ENCODE measurements at places on chromosomes 16 and 17.

- peak; percentile 64 for DNase-seq
Measured at GRCh38 chr16:46629331-46630219, 8.4 kb upstream of the SHCBP1 start.

DNA sequence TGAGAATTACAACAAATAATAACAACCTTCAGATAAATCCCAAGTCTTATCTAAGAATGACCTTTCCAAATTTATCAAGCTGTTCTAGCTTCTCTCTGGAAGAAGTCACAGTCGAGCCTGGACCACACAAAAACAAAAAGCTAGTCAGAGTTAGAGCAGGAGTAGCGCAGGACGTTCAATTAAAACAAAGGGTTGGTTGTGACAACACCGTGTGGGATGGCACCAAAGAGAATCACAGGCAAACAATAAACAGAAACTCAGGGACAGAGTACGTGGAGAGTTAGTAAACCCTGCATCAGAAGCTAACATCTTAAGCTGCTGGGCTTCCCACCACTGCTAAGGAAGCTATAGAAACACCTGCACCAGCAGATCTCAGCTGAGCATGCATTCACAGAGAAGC, 23.8 kb downstream of the ARHGAP17 start:
- DNase-seq, result no peak

GRCh38 chr16:85168732-85169256, 56.5 kb upstream of the CIBAR2 start:
- peak; percentile 90 for DNase-seq

GRCh38 chr16:22614271-22614947, 103.7 kb downstream of the NPIPB5 start:
- DNase-seq, result peak; percentile 77

DNA sequence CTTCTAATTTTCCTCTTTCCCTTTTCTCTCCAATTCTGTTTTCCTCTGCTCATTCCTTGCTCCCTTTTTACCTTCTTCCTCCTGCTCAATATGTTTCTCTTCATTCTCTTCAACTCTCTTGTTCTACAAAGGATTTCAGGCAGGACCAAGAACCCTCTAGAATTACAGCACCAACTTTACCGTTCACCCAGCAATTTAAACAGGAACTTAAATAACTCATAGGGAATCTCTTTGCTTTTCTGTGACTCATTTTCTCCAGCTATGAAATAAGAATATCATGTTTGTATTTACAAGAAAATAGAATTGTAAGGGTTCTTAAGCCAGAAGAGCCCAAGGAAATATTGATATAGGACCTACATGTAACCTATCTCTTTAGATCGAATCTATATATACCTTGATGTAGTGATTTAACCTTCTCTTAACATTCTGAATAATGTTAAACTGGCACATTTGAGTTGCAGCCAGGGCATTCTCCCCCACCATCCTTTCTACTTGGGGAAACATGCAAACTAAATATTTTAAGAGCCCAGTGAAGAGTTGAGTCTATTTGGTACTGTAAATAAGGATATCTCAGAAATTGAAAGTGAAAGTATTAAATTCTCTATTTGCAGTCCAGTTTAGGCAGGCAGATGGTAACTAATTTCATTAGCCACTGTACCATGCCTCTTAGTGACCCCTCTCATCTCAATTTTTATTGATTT, 137.0 kb downstream of the ANKFN1 start:
- no peak for DNase-seq

GRCh38 chr16:75062976-75063346, 53.6 kb downstream of the LDHD start:
- no peak for DNase-seq

GRCh38 chr16:30457256-30457655, 11.6 kb upstream of the SEPHS2 start:
- DNase-seq, result no peak

DNA sequence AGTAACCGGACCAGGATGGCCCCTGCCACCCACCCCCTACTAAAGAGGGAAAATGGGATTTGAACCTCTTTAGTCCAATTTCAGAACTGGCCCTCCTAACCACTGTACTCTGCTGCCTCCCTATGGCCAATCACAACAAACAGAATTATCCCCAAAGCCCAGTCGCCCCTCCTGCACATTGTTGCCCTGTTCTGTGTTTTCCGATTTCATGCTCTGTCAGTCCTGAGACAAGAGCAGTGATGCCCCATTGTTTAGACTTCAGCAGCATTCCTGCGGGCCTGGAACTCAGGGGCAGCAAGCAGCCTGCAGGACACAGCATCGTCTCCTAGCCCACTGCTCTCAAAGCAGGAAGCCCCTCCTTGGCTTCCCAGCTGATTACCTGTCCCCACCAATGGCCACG, 20.5 kb upstream of the KLHL11 start:
- no peak for DNase-seq

DNA sequence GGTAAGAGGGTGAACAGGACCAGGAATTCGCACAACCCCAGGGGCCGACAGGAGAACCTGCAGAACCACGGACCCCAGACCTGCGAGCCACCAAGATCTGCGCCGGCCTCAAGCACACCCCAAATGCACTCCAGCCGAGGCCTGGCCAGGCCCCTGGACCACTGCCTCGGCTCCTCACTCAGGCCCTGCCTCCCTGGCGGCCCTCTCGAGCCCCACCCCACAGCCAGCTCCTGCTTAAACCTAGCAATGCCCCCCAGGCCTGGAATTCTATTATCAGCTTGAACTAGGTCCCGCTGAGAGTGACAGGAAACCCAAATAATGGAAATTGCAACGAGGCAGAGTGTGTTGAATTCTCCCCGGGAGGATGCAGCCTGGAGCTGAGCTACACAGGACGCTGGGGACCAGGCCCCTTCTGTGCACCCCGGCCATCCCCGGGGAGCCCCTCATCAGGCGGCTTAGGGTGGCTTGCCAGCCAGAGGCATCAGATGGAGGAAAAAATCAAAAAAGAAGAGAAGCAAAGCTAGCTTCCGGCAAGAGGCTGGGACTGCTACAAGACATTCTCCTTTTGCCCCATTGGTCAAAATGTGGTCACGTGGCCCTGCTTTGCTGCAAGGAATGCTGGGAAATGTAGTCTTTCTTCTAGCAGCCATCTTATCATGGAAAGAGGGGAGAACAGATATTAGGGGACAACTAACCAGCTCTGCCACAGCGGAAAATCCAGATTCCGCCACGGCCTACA, 2.4 kb upstream of the ENPP7 start:
- peak; percentile 93 for DNase-seq

DNA sequence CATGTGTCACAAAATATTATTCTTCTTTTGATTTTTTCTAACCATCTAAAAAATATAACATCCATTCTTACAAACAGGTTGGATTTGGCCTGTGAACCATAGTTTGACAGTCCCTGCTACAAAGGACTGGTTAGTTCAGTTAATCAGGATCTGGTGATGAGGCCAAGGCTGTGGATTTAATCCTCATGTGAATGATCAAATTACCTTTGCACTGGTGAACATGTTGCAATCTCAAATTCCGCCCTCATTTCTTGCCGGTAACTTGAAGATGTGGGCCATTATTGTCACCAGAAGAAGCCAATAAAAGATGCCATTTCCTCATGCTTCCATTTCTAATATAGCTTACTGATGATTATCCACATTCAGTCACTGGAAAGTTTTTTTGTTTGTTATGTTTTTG, 35.3 kb upstream of the YPEL2 start:
- no peak for DNase-seq

GRCh38 chr17:17757956-17758845, 76.9 kb downstream of the RAI1 start:
- DNase-seq, result no peak

DNA sequence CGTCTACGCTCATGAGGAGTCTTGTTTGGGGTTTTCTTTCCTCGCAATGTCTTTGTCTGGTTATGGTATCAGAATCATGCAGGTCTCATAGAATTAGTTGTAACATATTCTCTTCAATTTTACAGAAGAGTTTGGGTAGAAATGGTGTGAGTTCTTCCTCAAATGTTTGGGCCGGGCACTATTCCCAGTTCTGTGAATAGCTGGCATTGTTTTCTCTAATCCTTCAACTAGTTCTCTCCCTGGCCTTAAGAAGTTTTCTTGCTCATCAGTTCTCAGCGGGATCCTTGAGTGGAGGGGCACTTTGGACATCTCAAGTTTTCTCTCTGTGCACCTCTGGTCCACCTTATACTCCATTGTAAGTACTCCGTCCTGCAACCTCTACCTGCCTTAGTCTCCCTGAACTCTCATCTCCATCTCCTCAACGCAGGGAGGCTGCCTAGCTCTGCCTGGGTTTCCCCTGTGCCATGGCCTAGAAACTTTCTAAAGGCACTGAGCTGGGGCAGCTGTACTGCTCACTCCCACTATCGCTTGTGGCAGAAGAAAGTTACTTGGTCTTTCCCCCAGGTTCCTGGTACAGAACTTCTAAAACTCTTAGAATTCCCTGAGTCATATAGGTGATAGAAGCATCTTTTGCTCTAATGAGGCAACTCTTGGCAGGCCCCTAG, 16.9 kb downstream of the NSMCE1 start:
- DNase-seq, result no peak

DNA sequence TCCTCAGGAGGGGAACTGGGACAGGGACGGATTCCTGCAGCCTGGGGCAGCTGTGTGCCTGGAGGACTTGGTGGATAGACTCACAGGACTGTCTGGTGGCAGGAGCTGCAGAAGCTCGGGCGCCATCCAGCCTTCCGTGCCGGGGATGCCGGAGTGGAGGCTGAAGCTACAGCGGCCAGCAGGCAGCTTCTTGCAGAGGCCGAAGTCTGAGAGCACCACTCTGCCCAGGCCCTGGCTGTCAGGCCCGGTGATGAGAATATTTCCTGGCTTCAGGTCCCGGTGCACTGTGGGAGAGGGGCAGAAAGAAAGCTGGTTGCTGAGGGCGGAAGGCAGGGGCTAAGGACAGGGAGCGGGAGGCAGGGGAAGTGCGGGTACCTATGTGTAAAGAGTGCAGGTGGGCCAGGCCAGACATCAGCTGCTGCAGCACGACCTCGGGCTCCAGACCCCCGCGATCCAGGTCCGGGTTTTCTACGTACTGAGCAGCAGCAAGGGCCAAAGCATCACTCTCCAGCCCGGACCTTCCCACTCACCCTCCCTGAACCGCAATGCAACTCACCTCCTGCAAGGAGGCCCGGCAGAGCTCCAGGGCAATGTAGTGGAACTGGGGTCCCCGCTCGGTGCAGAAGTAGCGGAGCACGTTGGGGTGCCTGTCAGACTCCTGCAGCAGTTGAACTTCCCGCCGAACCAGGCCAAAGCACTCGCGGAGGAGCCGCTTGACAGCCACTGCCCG, 16.1 kb downstream of the PLK1 start:
- no peak for DNase-seq

- no peak for DNase-seq
Measured at GRCh38 chr17:30429155-30429554, 48.1 kb upstream of the GOSR1 start.

GRCh38 chr16:15055141-15056053, 477 bp downstream of the NTAN1 start:
- no peak for DNase-seq

- no peak for DNase-seq
Measured at GRCh38 chr17:7823581-7824001, 10.4 kb upstream of the KDM6B start.

DNA sequence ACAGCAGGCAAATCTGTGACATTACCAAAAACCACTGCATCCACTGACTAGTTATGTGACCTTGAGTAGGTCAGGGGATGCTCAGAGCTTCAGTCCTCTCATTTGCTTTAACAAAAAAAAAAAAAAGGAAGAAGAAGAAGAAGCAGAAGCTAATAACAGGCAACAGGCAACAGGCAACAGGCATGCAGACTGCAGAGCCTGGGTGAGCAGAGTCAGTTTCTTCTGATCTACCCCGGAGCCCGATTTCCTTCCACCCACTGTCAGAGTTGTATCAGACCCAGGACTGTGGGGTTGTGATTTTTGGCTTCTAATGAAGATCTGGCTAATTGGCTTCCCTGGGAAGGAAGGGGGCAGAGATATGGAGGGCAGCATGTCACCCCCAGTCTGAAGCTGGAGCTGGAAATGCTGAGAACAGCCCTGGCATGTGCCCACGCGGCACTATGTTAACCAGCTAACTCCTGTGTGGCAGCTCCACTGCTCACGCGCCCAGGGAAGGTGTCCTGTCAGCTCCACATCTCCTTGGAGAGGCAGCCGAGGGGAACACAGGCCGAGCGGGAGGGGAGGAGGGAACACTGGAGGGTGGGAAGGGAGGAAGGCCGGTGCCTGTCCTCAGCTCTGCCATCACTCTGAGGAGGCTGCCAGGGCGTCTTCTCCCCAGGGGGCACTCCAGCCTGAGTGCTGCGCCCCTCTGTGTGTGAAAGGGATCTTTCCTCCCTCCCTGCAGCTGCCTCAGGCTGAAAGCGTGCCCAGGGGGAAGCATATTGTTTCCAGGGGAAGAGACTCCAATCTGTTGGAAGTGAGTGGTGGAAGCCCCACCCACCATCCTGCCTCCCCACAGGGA, 17.6 kb downstream of the SRCIN1 start:
- no peak for DNase-seq

DNA sequence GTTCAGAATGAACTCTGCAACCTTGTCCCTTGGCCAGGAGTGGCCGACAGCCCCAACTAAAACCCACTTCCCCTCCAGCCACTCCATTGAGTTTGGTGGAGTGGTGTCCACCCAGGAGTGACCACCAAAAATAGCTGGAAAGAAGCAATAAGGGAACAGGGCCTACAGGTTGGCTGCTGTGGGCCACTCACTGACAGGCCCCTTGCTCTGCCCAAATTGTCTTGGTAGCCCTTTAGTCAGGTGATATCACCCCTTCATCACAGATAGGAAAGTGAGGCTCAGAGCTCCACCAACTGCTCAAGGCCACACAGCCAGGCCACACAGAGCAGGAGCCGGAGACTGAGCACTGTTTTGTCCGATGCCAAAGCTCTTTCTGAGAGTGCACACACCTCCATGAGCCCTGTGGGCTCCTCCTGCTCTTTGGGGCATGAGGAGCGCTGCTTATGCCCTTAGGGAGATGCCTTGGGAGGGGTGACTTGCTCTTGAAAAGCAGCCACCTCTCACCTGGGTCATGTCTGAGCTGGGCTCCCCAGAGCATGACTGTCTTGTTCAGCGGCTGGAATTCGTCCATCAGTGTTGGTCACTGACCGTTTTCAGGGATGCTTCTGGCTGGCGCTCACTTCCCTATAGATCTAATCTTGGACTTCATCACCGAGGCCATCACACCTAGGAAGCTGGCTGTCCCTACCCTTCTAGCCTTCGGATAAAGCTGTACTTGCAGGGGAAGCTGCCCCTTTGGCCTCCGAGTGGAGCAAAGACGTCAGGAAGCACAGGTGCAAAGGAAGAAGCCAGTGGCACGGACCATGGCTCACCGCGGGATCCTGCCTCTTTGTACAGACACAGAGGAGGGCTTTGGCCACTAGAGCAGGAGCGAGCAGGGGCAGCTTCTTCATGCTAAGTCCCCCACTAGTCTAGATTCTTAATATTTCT, 186.0 kb upstream of the ZNF469 start:
- DNase-seq, result no peak

DNA sequence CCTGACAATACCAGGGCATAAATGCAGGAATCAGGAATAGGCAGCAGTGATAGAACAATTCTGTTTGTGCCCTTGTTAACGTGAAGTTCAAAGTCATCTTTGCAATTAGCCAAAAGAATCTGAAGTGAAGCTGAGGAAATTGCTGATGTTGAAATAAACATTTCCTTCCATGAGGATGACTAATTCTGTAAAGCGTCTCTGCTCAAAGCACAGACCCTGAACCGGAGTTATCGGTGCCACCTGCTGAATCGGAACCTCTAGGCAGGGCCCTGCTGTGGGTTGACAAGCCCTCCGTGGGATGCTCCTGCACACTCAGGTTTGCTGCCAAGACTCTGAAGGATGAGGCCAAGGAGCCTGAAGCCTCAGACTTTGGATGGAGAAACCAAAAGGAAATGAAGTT, 37.0 kb upstream of the CDH1 start:
- no peak for DNase-seq

- DNase-seq, result no peak
Measured at GRCh38 chr17:77864234-77865111, 94.0 kb upstream of the TNRC6C start.

- no peak for DNase-seq
Measured at GRCh38 chr17:51427856-51428255, 167.5 kb downstream of the UTP18 start.

All from urothelium cell line (cell line).